Stimulated activated CD4-positive, alpha-beta T cell treated with anti-CD3 and anti-CD28 coated beads, Interleukin-2, amount 100 ng/mL, for 24 hours (primary cell): ENCODE measurements at places on chromosomes 2 and 18.

GRCh38 chr2:84805250-84805958 lies 75.5 kb downstream of the TRABD2A start:
- no peak for DNase-seq

DNA sequence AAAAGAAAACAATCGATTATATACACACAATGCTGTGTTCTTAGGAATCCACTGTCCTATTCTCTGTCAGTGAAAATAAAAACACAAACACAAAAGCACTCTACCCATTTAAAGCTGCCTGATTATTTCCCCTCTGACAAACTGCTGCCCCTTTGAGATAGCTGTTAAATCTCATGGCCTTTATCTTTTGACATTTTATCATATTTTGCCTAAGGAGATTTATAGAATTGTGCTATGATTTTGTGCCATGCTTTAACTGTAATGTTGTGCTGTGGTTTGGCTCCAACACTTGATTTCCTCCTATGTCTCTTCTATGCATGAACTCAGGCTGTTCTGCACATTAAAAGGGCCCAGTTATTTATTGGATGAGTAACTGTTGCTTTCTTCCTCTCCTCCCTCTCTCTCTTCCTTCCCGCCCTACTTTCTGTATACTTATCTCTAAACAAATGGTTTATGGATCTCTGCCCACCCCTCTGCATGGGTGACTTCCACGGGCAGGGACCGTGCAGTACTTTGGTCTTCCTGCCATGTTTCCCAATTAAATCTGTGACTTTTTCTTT lies 1096.6 kb downstream of the TSN start:
- no peak for DNase-seq

DNA sequence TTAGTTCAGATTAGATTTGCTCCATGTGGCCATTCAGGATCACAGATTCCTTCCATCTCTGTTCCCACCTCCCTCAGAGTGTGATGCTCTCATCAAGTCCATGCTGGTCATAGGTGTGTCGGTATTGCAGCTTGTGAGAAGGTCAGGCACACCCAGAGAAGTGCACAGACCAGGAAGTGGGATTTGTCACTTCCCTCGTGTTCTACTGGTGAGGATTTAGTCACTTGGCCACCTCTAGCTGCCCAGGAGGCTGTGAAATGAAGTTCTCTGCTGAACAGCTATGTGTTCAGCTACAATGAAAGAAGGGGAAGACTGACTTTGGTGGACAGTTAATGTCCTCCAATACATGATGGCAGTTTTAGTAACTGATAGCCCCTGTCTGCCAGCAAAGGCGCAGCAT lies 3.5 kb upstream of the LANCL1 start:
- no peak for DNase-seq

DNA sequence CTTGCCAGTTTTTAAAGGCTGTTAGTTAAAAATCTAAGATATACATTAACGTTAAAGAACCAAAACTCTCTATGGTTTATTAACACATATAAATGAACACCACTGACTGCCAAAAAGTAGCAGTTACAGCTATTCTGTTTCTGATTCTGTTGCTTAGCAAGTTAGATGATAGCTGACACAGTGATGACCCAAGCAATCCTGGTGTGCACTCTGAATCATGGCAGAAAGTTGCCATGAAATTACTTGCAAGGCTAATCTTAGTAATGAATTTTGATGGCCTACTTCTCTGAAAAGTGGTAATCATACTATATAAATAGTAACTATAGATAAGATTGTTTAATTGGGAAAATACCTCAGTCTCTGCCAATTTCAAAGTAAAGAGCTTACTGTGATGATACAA lies 57.7 kb downstream of the ROCK2 start:
- no peak for DNase-seq

DNA sequence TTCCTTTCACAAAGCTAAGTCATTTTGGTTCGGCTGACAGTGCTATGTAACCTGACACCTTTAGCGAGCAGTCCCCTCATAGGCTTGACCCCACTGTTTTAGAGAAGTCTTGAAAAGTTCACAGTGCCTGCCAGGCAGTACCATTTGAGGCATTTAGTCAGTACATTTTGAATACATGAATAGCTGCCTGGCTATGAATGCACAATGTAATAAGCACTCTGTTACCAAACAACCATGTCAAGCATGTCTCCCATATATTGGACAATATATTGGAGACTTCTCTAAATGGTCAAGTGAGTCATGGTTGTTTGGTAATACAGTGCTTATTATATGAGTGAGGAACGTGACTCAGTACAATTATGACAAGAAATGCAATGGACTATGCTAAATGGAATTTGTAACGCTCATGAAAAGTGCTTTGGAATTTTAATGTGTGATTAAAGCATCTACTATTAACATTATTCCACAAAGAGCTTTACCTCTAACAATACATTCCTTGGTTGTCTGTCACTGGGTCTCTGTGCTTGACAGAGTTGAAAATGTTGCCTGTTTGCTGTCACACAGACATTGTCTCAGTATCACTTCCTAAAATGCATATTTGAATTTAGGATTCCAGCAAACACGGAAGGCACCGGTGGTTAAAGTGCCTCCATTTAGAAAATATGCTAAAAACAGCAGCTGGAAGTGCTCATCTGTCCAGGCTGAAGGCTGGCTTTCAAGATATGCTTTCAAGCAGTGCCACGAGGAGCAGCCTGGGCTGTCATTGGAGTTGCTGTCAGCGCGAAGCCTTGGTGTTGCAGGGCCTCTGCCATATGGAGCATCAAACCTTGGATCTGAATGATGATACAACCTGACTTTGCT lies 458.6 kb downstream of the FBXO15 start:
- DNase-seq = no peak

DNA sequence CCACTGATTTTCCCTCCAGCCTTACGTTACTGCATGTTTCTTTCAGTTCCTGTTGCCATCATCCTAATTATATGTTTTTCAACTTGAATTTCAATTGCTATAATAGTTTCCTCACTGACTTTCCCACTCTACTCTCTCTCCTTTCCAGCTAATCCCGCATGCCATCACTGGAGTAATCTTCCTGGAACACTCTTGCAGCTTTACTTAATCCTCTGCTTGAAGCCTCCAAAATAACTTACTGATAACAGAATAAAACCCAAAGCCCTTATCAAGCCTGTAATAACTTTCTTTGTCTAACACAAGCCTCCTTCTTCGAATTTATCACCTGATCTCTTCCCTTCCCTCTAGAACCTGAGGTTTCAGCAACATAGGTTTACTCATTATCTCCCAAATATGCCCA lies 237.3 kb downstream of the LTBP1 start:
- DNase-seq = no peak

- DNase-seq = no peak
Observed at GRCh38 chr2:105848367-105848766, 103.7 kb downstream of the NCK2 start.
